RKO (cell line): ENCODE measurements at places on chromosomes 2 and 18.

DNA sequence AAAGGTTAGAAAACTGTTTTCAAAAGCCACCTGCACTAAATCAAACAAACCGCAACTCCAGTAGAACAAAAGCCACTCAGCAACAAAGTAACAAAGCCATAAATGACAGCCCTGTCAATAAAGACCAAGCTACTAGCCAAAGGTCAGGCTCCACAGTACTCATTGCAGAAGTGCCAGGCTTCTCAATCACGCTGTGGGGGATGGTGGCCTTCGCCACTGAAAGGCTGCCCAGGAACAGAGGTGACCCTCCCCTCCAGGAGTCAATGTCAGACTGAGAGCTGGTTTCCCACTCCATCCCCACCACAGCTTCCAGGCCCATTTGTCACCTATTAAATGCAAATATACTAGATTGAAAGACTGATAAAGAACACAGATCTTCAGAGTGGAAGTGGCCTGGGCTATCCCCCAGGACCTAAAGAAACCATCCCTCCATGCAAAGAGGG is 5.9 kb downstream of the ATP8B1 start:
- no peak for DNase-seq

DNA sequence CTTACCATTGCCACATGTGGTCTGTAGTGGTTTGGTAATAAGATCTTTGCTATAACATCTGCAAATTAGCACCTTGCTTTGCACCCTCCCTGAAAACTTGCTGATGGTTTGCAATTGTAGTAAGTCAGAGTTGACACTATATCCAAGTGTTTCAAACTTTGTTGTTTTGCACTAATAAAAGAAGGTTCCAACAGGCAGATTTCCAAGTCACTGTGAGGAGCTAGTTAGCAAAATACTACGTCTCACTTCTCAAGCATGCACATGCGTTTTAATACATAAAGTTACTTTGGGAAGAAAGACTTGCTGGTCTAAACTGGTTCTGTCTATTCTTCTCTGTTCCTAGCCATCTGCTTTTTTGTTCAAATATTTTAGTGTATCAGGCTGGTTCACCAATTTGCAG is 103.7 kb upstream of the ZNF521 start:
- DNase-seq: no peak

DNA sequence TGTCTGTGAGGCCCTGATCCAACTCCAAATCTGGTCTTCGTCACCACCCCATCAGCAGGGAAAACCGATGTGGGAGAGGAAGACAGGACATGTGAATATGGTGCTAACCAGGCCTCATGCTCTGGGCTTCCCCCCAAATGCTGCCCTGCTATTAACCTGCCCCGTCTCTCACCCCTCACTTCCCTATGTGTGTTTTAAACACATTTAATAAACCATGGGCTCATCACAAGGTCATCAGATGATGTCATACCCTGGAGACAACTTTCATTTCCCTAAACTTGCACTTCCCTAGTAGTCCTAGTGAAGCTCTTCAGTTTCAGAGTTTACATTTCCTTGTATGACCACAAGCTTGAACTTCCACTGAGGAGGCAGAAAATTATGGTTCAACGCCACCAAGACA is 49.9 kb downstream of the CD8B2 start:
- DNase-seq: no peak

- DNase-seq: peak; percentile 25
Observed at GRCh38 chr2:37026050-37026449, 58.1 kb downstream of the HEATR5B start.

- no peak for DNase-seq
Observed at GRCh38 chr2:42652086-42652485, 83.7 kb downstream of the MTA3 start.

- DNase-seq: no peak
Observed at GRCh38 chr2:68216454-68217310, 35.6 kb downstream of the PPP3R1 start.
